ENCODE measurements at places on chromosomes 13 and 19. TPM values are rescaled to one million over a fixed set of nuclear protein-coding genes. Genes with fewer than 3 reads are reported as not detected.

The CYP2A6 gene
- not detected for total RNA-seq

DNA sequence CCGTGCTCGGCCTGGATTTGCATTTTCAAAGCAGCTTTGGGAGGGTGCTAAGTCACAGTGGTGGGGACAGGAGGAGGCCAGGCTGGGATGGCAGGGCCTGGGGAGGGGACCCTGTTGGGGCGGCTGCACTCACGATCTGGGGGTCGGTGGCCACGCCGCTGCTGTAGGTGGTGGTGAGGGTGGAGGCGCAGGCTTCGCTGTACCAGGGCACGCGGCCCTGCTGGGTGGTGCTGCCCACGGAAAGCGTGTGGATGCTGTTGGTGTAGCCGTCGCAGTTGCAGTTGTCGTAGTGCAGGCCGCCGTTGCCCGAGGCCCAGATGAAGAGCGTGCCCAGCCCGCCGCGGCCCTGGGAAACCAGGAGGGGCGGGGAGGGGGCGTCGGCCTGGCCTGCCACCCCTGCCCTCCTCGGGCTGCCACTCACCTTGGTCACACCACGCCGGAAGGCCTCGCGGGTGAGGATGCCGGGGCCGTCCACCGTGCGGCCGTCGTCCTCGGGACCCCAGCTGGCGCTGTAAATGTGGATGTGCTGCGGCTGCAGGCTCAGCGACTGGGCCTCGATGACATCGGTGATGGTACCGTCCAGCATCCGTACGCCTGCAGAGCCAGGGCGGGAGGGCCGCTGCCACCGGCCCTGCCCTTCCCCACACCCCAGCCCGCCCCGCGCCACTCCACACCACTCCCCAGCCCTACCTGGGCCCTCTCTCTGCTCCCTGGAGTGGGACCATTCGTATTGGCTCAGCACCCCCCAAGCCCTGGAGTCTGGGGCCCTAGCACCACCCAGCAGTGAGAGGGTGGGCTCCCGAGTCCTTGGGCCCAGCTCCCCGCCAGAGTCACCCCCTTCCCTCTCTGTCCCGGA, 3.2 kb downstream of the PCSK4 start:
- H3K4me1 ChIP-seq = peaks cover 14% of the 10 kb centered on the region
- no peak overlapping the region for H3K4me3 ChIP-seq
- H3K36me3 ChIP-seq = no peaks in the 10 kb centered on the region
- peaks cover 4% of the 10 kb centered on the region for H3K27me3 ChIP-seq

DNA sequence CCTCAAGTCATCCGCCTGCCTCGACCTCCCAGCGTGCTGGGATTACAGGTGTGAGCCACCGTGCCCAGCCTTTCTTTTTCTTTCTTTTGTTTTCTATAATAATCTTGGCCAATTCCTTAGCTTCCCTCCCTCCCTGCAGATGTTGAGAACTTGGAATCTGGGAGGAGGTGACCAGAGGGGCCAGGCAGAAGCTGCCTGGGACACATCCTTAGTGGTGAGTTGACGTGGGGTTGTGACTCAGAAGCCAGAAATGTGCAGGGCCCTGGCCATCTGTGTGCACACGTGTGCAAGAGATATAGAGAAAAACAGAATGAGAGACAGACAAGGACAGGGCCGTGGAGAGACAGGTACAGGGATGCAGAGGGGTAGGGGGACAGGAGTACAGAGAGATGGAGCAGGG, 154.3 kb downstream of the SIPA1L3 start:
- H3K27ac ChIP-seq = no peak overlapping the region
- H3K27me3 ChIP-seq = no peaks in the 10 kb centered on the region
- no peak overlapping the region for H3K4me3 ChIP-seq
- H3K36me3 ChIP-seq = no peaks in the 10 kb centered on the region

DNA sequence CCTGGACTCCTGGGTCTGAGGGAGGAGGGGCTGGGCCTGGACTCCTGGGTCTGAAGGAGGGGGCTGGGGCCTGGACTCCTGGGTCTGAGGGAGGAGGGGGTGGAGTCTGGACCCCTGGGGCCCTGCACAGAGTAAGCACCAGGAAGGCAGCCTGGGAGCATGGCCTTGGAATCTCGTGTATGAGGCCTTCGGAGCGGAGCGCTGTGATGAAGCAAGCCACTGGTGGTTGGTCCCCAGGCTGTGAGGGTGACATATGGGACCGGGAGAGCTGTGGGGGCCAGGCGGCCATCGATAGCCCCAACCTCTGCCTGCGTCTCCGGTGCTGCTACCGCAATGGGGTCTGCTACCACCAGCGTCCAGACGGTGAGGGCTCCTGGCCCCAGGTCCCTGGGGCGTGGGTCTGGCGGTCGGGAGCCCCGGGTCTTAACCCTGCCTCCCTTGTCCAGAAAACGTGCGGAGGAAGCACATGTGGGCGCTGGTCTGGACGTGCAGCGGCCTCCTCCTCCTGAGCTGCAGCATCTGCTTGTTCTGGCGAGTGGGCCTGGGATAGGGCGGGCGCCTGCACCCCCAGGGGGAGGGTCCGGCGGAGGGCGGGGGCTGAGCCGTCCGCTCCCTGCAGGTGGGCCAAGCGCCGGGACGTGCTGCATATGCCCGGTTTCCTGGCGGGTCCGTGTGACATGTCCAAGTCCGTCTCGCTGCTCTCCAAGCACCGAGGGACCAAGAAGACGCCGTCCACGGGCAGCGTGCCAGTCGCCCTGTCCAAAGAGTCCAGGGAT, 918 bp downstream of the TMEM190 start:
- peaks cover 15% of the 10 kb centered on the region for H3K27me3 ChIP-seq
- no peak for DNase-seq
- peaks cover 14% of the 10 kb centered on the region for H3K4me1 ChIP-seq
- no peaks in the 10 kb centered on the region for H3K36me3 ChIP-seq
- H3K27ac ChIP-seq = no peak overlapping the region

The IGFL3 gene
- total RNA-seq = not detected

DNA sequence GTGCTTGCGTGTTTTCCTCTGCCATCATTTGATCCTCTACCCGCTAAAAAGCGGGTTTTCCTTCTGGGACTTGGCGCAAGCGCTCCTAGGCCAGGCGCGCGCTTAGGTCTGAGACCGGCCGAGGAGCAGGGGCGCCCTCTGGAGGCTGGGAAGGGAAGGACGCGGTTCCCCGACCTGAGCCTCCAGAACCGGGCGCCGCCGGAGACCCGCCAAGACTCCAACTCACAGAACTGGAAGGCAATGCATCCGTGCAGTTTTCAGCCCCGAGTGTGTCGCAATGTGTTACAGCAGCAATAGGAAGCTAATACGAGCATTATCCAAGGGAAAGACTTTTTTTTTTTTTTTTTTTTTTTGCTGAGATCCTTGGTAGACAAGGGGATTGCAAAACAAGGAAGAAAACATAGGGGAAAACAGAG, 190.9 kb downstream of the COL4A1 start:
- H3K27ac ChIP-seq = no peak overlapping the region
- peaks cover 2% of the 10 kb centered on the region for H3K4me1 ChIP-seq
- no peak overlapping the region for H3K4me3 ChIP-seq
- peaks cover 32% of the 10 kb centered on the region for H3K27me3 ChIP-seq

The KIR3DL1 gene
- not detected for total RNA-seq

- no peak overlapping the region for H3K27ac ChIP-seq
- no peak overlapping the region for H3K4me3 ChIP-seq
- DNase-seq = no peak
- peaks cover 12% of the 10 kb centered on the region for H3K36me3 ChIP-seq
Observed at GRCh38 chr19:33385956-33386355, 12.4 kb downstream of the CEBPG start.

DNA sequence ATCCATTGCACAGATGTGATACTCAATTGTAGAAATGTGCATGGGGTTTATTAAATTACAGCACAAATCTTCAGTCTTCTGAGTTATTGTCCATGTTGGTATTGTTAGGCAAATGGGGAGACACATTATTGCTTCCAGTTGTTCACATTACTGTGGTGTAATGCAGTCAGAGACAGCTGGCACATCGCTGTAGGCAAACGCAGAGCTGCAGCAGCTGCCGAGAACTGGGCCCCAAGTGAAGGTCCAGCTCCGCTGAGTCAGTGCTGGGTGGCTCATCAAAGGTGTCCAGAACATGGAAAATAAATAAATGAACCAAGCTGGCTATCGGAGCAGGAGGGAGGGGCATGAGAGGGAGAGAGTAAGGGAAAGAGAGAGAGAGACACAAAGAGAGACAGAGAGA, 299.1 kb upstream of the OBI1 start:
- H3K4me3 ChIP-seq = no peak overlapping the region
- no peaks in the 10 kb centered on the region for H3K36me3 ChIP-seq
- peaks cover 17% of the 10 kb centered on the region for H3K27me3 ChIP-seq
- H3K4me1 ChIP-seq = no peaks in the 10 kb centered on the region
- H3K27ac ChIP-seq = no peak overlapping the region

GRCh38 chr13:85671336-85671735, 127.9 kb downstream of the SLITRK6 start:
- no peak for DNase-seq
- H3K4me1 ChIP-seq = no peaks in the 10 kb centered on the region
- H3K4me3 ChIP-seq = no peak overlapping the region
- no peak overlapping the region for H3K27ac ChIP-seq
- no peaks in the 10 kb centered on the region for H3K36me3 ChIP-seq

Data from activated naive CD4-positive, alpha-beta T cell treated with anti-CD3 and anti-CD28 coated beads for 36 hours (primary cell).